Colonic mucosa (tissue), 4 donors: ENCODE measurements at places on chromosomes 6 and 20. TPM values are rescaled to one million over a fixed set of nuclear protein-coding genes. Genes with fewer than 3 reads are reported as not detected.

Gene CNR1
- 0.82 TPM for total RNA-seq

DNA sequence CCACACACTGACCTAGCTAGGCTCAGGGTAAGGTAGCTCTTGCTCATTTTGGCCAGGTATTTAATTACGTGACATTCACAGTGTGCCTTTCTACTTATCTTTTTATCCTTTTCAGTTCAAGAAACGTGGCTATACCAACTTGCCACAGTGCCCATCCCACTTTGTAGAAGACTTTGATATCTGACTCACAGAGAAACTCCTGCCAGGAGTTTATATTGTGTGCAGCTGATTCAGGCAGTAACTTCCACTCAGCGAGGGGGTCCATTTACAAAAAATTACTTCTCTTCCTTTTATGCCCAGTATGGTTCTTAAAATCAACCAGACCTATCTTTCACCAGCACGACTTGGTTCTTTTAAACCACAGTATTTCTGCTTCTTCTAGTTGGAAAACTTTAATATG is 75.6 kb downstream of the PRL start:
- DNase-seq = no peak

DNA sequence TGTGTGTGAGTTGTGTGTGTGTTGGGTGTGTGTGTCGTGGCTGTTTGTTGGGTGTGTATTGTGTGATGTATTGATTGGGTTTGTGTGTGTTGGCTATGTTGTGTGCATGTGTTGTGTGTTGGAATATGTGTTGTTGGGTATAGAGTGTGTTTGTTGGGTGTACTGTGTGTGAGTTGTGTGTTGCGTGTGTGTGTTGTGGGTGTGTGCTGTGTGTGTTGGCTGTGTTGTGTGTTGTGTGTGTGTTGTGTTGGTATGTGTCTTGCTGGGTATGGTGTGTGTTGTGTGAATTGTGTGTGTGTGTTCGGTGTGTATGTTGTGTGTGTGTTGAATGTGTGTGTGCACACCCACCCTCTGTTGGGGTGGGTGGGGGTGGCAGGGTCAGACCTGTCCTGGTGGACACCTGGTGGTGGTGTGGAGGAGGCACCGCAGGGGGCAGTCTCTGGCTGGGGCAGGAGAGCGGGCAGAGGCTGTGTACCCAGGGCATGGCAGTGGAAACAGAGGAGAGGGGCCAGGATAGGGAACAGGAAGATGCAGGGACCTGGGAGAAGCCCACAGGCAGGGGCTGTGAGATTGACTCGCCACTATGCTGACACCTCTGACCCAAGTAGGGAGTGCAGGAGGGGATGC is 25.5 kb upstream of the PXDC1 start:
- no peak for DNase-seq

- DNase-seq = no peak
Observed at GRCh38 chr6:122755901-122756300, 23.6 kb upstream of the FABP7 start.

- DNase-seq = no peak
Observed at GRCh38 chr6:159307246-159307790, 138.1 kb downstream of the FNDC1 start.

- DNase-seq = no peak
Observed at GRCh38 chr6:168368066-168368820, 48.7 kb upstream of the DACT2 start.

Gene SLC22A2
- not detected for total RNA-seq

- DNase-seq = no peak
Observed at GRCh38 chr6:36719126-36719525, 21.5 kb downstream of the RAB44 start.

Gene ZNFX1
- 26.7 TPM for total RNA-seq

Gene UBE2C
- 117 TPM for total RNA-seq

DNA sequence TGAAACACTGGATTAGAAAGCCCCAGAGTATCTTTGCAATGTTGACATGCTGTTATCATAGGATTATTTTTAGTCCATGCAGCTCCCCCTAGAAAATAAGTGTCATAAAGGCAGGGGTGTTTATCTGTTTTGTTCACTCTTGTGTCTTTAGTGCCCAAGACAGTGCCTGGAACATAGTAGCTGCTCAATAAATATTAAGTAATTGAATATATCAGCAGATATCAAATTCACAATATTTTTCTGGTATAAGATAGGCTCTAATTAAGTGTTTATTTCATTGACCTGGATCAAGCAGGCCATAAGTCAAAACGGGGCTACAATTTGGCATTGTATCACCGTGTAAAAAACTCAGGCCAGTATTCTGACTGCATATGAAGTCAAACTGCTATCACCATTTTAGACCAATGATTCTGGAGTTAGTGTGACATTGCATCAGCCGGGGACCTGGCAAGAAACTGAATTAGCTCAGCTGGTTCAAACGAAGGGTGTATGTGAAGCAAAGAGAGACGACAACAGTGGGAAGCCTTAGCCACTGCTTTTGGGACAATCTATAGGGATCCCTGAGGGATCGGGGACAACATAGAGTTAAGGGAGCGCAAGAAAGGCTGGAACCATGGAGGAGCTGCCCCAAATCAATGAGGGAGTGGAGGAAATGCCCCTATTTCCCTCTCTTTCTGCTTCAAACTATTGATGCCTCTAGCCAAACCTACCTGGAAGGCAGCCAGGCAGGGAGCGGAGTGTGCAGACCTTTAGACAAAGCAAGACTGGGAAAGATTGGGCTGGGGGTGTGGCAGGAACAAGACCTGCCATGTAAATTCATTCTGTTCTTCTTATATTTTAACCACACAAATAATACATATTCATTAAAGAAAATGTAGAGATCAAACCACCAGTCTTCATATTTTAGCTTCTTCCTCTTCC is 112.2 kb downstream of the PLEKHG1 start:
- peak; percentile 91 for DNase-seq

DNA sequence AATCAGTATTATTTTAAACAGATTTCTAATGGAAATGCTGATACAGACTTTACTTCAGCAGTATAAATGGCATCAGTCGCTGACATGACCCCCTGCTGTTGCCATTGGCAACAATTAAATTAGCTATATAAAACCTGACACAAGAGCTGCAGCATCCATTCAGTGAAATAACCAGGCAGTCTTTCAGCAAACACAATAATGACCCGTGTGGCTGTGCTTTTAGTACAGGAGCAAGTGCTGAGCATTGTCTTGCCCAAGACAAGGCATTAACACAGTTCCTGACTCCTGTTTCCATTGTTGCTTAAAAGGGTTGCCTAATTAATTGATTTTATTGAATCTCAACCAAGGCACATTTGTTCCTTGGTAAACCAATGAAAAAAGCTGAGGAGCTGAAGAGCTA is 382.1 kb downstream of the HACE1 start:
- no peak for DNase-seq

DNA sequence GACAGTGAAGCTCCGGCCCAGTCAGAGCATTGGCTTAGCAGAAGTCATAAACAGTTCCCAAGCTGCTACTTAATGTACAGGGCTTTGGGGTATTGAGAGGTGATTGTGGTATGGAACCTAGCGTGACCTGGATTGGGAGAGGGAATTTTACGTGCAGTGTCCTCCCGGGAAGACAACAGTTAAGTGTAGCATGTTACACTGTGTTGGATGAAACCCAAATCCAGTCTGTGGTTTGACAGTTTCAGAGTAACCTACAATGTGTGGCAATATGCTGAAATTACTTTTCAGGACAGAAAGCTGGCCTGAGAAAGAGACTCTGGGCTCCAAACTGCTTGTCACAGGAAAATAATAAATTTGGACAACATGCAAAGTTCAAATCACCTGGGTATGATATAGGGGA is 28.1 kb upstream of the RALGAPA2 start:
- no peak for DNase-seq

DNA sequence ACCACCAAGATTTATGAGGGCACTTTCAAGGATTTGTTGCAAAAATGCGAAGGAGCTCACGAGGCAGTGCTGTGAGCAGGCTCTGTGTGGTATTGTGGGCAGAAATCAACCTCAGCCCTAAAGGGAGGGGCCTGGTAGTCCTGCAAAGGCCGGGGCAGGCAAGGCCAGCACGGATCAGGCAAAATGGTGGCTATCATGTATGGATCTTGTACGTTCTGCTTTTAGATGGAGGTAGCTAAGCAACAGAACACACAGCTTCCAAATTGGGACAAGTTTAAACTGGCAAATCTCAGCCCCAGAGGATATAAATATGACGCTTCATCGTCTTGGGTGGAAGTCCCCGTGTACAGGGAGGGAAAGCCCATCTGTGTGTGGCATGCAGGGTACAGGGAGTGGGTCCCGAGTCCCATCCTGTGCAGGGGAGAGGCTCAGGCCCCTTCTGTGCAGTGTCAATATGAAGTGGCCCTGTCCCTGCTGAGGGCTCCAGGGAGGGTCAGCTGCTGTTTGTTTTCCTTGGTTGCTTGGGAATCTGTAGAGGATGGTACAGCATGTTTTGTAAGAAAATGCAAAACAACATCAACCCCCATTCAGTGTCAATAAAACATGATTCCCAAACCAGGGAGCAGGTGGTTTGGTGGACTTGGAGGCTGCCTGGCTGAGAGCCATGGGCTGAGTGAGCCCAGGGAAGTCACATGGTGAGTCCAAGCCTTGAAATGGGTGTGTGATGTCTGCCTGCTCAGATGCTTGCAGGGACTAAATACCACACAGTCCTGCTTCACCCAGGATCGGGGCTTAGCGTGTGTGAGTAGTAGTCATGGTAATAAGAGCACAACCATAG is 113.0 kb downstream of the SYCP2 start:
- DNase-seq = peak; percentile 19

Gene NPBWR2
- total RNA-seq = not detected

Gene SNAP25
- 0.67 TPM for total RNA-seq

Gene SYTL3
- 1.1 TPM for total RNA-seq

Gene HDGFL1
- total RNA-seq = not detected

- no peak for DNase-seq
Observed at GRCh38 chr20:32474717-32474966, 110.5 kb downstream of the NOL4L start.

- no peak for DNase-seq
Observed at GRCh38 chr6:134703206-134703605, 246.7 kb downstream of the ALDH8A1 start.

Gene DDRGK1
- 88.6 TPM for total RNA-seq

- DNase-seq = no peak
Observed at GRCh38 chr6:107717781-107718180, 106.3 kb downstream of the SCML4 start.

Gene SOBP
- 3.4 TPM for total RNA-seq

- no peak for DNase-seq
Observed at GRCh38 chr6:18055714-18056382, 66.6 kb downstream of the NHLRC1 start.

Gene RAB23
- 21.1 TPM for total RNA-seq

GRCh38 chr6:108587258-108588059 is 26.7 kb downstream of the FOXO3 start:
- DNase-seq = no peak

GRCh38 chr6:27293436-27294098 is 18.5 kb downstream of the POM121L2 start:
- no peak for DNase-seq

DNA sequence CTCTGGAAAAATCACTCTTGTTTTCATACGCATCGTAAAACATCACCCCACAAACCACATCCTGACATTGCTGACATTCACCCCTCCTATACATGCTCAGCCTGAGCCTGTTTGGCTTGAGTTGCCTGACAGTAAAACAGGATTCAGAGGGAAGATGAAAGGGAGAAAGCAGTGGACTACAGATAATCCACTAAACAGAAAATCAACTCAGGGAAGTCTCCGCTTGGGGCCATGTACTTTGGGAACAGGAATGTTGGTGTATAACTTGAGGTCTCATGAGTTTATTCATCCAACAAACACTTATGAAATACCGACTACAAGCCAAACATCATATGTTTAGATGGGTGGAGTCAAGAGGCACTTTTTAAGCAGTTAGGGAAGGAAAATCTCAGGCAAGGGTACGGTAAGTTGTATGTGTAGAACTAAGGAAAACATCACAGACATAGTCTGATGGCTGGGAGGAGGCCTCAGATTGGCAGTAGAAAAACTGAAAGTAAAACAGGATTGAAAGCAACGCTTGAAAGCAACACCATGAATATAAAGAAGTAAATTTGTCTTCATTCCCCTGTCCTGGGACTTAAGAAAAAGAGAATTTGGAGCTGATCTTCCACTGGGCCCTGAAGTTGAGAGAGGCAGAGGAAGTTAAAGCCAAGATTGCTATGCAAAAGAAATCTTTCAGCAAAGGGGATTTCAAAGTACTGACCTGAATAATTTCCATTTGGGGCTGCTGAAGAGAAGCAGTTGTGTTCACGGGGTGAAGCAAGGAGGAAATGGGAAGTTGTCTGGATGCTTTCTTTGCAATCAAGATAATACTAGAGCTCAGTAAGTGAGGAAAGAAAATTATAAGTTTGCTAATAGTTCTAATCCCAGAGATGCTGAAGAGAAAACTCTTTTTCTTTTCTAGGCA is 28.8 kb downstream of the PDE7B start:
- peak; percentile 26 for DNase-seq

- DNase-seq = peak; percentile 70
Observed at GRCh38 chr20:46174469-46175126, 56.5 kb downstream of the CD40 start.

- DNase-seq = no peak
Observed at GRCh38 chr6:15509335-15509933, 153.4 kb downstream of the DTNBP1 start.

- DNase-seq = no peak
Observed at GRCh38 chr20:2879146-2879545, 5.9 kb downstream of the PTPRA start.

GRCh38 chr6:39050453-39051112 is 2.0 kb downstream of the GLP1R start:
- no peak for DNase-seq

GRCh38 chr6:41098366-41098765 is 25.6 kb downstream of the NFYA start:
- no peak for DNase-seq

GRCh38 chr20:6533761-6534479 is 233.6 kb upstream of the BMP2 start:
- no peak for DNase-seq

DNA sequence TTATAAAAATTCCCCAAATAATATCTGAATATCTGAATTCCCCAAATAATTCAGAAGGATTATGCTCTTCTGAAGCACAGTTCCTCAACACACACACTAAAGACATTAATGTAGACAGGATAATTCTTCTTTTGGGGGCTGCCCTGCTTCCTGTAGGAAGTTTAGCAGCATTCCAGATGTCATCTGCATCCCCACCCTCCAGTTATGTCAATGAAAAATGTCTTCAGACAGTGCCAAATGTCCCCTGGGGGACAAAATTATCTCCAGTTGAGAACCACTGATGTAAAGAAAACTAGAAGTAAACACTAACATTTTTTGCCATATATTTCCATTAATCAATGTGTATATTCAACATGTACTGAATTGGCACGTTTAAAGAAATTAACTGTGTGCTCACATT is 25.9 kb upstream of the NAA20 start:
- no peak for DNase-seq

- no peak for DNase-seq
Observed at GRCh38 chr6:25617997-25618396, 34.0 kb upstream of the SCGN start.

- DNase-seq = peak; percentile 27
Observed at GRCh38 chr6:116945809-116946208, 68.8 kb downstream of the RFX6 start.

Gene WFDC12
- not detected for total RNA-seq

- DNase-seq = no peak
Observed at GRCh38 chr6:165106261-165106660, 203.1 kb downstream of the C6orf118 start.
